ENCODE measurements at places on chromosomes 5 and 9.

- no peak for DNase-seq
These were observed 3.4 kb upstream of the FGFR4 start for GRCh38 chr5:177083357-177083756.

DNA sequence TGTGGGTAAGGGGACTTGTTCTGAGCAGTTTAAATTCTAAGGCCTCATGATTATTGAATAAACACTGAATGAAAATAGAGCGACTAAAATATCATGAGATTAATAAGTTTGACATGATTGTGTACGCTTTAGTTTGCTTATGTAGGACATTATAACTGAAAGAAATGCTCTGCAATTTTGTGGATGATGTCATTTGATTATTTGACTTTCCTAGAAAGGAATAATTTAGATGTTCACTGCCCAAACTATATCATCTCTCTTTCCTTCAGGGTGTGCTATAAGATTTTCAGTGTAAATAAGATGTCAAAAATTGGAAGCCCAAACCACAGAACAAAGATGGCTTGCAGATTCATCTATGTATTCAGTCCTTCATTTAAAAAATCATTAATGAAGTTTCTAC, 115.7 kb upstream of the MTAP start:
- DNase-seq = no peak

GRCh38 chr9:109861499-109861898, 81.5 kb downstream of the PALM2AKAP2 start:
- no peak for DNase-seq

- no peak for DNase-seq
These were observed 114.3 kb downstream of the SLC1A3 start for GRCh38 chr5:36720688-36721087.

Measured in amygdala (tissue), 56 donors.